Adipocyte (in vitro differentiated cells): ENCODE measurements at places on chromosomes 2 and 18.

DNA sequence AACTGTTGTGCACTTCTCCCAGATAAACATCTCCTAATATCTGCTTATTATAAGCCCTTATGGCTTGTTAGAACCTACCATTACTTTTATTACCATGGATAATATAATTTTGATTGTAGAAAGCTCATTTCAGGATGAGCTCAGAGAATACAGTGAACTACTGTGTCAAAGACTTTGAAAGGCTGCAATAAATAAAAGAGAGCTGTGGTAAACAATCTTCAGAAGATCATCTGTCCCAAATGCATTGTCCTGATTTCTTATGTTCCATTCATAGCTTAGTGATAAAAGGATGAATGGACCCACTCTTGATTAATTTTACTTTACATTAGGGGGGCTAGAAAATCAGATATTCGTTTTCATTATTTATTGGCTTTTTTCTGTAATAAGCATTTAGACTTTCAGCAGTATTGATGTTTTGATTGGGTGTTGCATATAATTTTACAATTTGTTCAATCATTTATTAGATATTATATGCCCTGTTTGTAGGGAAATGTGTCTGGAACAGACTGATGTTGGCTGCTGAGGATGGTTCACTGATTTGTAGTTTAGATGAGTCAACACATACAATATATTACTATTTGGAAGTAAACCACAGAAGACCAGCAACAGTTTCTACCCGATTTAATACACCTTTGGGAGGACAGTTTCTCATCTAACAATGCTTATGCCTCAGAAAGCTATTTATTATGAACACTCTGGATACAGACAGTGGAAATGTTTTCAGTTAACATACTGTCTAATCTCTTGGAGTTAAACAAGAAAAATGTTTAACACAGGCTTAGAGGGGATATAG lies 147.2 kb downstream of the TMEFF2 start:
- no peak for DNase-seq

DNA sequence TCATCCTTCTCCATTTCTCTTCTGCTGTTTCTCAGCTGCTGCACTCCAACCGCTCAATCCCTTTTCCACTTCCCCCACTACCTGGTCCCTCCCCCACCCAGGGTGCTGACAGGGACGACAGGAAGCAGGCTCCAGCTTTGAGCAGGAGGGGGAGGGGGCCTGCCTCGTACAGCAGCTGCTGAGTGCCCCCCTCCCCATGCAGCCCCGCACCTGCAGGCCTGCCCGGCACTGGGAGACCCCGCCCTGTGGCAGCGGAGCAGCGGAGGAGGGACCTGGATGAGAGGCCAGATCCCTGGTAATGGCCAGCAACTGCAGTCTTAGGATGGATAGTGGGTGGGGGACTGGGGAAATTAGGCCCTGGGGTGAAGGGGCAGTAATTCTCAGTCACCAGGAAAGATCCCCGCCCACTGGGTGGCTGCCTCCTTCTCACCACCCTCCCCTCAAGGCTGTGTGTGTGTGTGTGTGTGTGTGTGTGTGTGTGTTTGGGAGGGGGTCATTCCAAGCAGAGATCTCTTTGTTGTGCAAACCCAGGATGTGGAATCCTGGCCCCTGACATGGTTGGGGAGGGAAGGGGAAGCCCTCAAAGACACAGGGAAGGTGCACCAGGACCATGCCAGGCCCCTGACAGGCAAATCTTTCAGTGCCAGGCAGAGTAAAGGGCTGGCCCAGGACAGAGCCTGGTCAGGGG lies 6.8 kb upstream of the CRYBA2 start:
- DNase-seq: no peak

DNA sequence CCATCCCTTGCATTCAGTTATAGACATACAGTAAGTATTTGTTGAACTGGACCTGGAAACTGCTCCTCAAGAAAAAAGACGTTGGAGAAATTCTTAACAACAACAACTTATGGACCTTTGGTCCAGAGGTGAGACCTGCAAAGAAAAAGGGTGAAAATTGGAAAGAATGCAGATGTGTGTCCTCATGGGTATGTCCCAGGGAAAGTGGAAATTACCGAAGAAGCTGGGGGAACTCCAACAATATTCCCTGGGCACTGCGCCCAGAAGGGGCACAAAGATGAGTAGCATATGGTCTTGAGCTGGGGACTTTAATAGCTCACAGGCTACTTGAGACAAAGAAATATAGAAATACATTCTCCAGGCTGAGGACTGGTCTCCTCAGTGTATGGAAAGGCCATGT lies 35.5 kb upstream of the YWHAQ start:
- peak; percentile 17 for DNase-seq

DNA sequence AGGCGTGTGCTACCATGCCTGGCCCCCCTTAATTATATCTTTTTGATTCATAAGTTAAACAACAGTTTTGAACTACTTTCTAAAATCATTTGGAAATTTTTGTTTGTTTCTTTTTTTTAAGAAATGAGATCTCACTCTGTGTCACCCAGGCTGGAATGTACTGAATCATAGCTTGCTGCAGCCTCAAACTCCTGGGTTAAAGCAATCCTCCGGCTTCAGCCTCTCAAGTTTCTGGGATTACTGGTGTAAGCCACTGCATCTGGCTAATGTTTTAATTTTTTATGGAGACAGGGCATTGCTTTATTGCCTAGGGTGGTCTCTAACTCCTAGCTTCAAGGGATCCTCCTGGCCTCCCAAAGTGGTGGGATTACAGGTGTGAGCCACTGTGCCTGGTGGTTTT lies 71.5 kb downstream of the BABAM2 start:
- peak; percentile 62 for DNase-seq

DNA sequence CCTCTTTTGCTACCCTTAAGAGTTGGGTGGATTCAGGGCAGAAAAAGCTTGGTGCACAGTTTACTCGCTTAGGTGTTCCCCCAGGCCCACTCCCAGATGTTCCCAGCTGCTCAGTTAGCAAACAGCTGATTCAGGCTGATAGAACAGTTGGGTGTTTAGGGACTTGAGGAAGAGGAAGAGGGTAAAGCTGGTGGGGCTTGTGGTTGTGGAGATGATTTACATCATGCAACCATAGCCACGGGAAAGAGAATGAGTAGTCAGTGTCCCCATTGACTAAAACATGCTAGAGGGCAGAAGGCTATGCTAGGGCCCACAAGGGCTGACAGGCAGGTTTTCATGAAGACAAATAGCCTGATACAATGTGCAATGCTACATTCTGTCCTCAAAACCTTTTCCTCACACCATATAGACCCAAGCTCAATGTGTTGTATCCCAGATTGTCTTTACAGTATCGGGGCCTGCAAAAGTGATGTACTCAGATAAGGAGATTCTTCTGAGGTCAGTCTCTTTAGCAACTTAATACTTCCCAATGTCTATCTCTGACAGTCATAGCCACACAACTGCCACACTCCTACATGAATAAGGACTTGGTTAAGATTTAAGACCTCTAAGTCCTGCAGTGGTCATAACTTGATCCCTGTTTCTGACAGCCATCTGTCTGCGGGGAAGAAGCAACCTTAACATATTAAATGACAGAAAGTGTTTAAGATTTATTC lies 15.6 kb downstream of the COLEC12 start:
- no peak for DNase-seq

DNA sequence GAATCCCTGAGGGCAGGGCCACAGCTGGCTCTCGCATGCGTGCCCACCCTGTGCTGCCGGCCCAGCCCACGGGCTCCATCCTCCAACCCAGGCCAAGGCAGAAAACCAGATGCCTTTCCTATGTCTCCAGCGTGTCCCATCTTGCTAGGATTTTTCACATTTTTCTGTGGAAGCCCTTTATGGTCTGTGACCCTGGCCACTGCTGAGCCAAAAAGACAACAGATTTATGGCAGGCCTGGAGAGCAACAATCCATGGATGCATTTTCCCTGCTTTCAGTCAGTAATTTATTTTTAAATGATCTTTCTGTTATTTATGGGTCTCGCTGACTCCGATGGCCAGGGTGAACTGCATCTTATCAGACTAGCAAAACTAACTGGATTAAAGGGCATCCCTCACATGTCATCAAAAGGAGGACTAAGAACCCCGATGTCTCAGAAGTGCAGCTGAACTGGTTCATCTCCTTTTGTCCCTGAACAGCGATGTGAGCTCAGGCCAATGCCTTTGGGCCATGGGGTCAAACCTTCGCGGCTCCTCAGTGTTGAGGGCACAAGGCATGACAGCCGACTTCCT lies 346.0 kb downstream of the CYRIA start:
- no peak for DNase-seq

GRCh38 chr2:1864981-1865421 lies 120.7 kb upstream of the PXDN start:
- DNase-seq: no peak

DNA sequence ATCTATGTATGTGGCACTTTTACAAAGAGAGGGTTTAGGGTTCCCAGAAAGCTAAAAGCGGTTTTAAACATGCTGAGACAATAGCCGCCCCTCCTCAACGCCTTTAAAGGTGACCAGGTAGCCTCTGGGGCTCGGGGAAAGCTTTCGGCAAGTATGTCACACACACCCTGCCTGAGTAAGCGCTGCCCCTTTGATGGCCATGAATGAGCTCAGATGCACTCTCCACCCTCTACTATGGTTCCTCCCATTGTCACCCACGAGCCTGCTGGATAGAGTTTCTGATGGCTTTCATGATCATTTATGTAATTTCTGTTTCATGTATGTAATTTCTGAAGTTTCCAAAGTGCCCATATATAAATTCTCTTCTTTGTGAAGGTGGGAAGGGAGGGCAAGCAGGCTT lies 44.1 kb upstream of the GRHL1 start:
- no peak for DNase-seq

DNA sequence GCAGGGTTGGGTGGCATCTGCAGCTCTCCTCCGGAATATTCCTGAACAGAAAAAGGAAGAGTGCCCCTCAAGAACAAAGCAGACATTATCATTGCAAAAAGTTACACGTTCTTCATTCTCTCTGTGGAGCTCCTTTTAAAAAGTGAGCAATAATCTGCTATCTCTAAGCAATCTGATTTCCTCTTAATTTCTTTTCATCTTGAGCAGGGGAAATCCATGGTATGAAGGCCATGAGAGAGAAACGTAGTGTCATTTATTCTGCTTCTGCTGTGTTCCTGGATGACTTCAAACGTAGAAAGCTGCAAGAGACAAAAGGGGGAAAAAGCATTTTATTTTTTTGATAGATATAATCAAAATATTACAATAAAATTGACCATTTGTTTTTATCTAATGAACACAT lies 16.9 kb downstream of the SMIM21 start:
- DNase-seq: no peak

GRCh38 chr2:126836761-126837679 lies 61.7 kb upstream of the TEX51 start:
- no peak for DNase-seq

- no peak for DNase-seq
Measured at GRCh38 chr18:78519394-78520062, 460.1 kb upstream of the SALL3 start.

GRCh38 chr2:60954139-60954538 lies 63.4 kb upstream of the PEX13 start:
- DNase-seq: no peak

DNA sequence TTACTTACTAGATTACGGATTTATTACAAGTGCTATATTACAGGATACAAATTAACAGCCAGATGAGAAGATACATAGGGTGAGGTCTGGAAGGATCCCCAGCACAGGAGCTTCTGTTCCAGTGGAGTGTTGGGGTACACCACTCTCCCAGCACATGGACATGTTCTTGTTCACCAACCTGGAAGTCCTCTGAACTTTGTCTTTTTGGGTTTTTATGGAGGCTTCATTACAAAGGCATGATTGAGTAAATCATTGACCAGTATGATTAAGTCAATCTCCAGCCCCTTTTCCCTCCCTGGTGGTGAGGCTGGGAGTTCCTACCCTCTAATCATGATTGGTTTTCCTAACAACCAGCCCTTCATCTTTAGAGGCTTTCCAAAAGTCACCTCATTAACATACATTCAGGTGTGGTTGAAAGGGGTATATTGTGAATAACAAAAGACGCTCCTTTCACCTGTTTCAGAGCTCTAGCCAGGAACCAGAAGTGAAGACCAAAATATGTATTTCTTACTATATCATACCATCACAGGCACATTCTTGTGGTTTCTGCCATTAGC lies 38.3 kb downstream of the APLF start:
- DNase-seq: no peak

GRCh38 chr2:199457147-199458008 lies at the start of gene SATB2:
Gene SATB2, minus strand, starts transcription at chr2:199457939. Its CDS starts 1,902 bp downstream, at chr2:199456037.
- peak; percentile 83 for DNase-seq

DNA sequence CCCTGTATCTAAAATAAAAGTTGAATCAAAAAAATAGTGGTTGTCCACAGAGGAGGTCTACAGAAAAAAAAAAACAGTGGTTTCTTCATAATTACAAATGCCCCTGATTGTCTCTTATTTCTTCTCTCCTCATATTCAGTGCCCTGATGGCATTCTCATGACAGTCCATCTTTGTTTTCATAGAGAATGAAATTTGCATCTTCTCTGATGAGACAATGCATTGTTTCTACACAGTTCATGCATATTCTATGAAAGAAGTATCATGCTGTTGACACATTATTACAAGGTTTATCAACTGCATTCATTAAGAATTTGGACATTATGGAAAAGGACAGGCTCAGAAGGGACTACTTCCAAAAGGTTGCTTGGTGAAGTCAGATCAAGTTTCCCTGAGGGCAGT lies 59.5 kb downstream of the LHCGR start:
- DNase-seq: no peak

GRCh38 chr2:102436323-102436722 lies 13.4 kb downstream of the IL18RAP start:
- no peak for DNase-seq

- DNase-seq: peak; percentile 93
Measured at GRCh38 chr2:111946294-111947114, 48.1 kb downstream of the MERTK start.

GRCh38 chr2:39069136-39069515 lies 51.7 kb downstream of the SOS1 start:
- DNase-seq: no peak

DNA sequence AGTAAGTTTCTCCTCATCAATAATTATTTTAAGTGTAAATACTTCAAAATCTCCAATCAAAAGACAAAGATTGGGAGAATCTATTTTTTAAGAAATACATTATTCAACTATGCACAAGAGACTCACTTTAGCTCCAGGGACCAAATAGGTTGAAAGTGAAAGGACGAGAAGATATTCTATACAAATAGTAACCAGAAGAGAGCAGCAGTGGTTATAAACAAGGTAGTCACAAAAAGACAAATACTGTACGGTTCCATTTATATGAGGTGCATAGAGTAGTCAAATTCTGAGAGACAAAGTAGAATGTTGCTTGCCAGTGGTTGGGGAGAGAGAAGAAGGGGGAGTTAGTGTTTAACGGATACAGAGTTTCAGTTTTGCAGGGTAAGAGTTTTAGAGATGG lies 69.8 kb downstream of the POU3F3 start:
- no peak for DNase-seq

- DNase-seq: no peak
Measured at GRCh38 chr2:97728091-97728731, 14.8 kb downstream of the ZAP70 start.

GRCh38 chr2:231807020-231807419 lies 20.8 kb downstream of the COPS7B start:
- DNase-seq: no peak

DNA sequence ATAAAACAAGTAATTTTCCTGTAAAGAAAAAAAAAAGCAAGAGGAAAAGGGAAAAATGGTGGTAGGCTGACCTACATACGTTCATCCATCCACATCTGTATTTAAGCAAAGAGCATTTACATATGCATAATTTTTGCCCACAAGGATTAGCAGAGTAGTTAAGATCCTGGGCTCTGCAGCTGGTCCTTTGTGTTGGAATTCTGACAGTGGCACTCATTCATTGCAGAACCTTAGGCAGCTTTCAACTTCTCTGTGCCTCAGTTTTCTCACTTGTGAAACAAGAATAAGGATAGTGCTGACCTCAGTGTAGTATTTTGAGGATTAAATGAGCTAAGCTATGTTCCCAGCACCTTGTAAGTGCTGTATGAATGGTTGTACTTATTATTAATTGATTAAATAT lies 211.3 kb downstream of the ARL4C start:
- no peak for DNase-seq

GRCh38 chr2:99656994-99657393 lies 167.2 kb upstream of the REV1 start:
- DNase-seq: no peak
